ENCODE measurements at places on chromosomes 12 and 14.

- no peak overlapping the region for H3K27ac ChIP-seq
- H3K36me3 ChIP-seq = no peaks in the 10 kb centered on the region
- peaks cover 2% of the 10 kb centered on the region for H3K27me3 ChIP-seq
These were observed 200.3 kb downstream of the DPY19L2 start for GRCh38 chr12:63467951-63468350.

DNA sequence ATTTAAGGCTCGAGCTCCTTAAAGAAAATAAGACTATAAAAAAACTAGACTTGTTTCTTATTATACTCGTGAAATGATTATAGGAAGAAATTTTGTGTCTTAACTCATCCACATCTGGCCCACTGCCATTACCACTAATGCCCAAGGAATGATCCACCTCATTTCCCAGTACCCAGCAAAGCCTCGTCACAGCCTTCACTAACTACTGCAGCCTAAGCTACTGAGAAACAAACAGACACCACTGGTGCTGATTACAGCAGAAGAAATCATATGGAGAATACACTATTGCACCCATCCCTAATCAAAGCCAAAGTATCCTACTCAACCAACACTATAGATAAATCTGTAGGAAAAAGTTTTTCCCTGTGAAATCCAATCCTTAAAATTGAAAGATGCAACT, 205.3 kb upstream of the NAV3 start:
- DNase-seq = peak; percentile 6
- no peak overlapping the region for H3K4me3 ChIP-seq
- no peaks in the 10 kb centered on the region for H3K36me3 ChIP-seq
- H3K27me3 ChIP-seq = no peaks in the 10 kb centered on the region

- no peak overlapping the region for H3K27ac ChIP-seq
- no peaks in the 10 kb centered on the region for H3K36me3 ChIP-seq
- no peaks in the 10 kb centered on the region for H3K4me1 ChIP-seq
These were observed 44.6 kb downstream of the ERO1A start for GRCh38 chr14:52650774-52651173.

GRCh38 chr12:129211862-129212630, 358.8 kb downstream of the GLT1D1 start:
- H3K4me1 ChIP-seq = no peaks in the 10 kb centered on the region
- DNase-seq = peak; percentile 78
- no peak overlapping the region for H3K4me3 ChIP-seq
- H3K27me3 ChIP-seq = no peaks in the 10 kb centered on the region
- peak overlapping the region; percentile 94 for H3K27ac ChIP-seq

DNA sequence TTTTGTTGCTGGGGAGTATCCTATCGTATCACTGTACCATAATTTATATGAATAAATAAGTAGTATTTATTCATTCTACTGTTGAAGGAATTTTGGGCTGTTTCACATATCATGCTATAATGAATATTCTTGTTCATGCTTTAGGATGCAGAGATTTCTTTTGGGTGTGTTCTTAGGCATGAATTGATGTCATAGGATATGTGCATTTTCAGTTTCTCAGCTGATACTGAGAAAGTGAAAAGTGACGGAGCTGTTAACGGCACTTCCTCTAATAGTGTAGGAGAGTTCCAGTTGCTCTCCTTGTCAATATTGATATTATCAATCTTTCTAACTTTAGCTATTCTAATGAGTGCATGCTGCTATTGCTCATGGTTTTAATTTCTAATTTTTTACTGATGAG, 23.2 kb upstream of the SDR39U1 start:
- H3K4me1 ChIP-seq = no peaks in the 10 kb centered on the region
- H3K36me3 ChIP-seq = no peaks in the 10 kb centered on the region
- no peak overlapping the region for H3K27ac ChIP-seq
- no peaks in the 10 kb centered on the region for H3K27me3 ChIP-seq
- H3K4me3 ChIP-seq = no peak overlapping the region

- H3K4me1 ChIP-seq = peaks cover 18% of the 10 kb centered on the region
- H3K4me3 ChIP-seq = no peak overlapping the region
- no peaks in the 10 kb centered on the region for H3K36me3 ChIP-seq
- no peaks in the 10 kb centered on the region for H3K27me3 ChIP-seq
- peak overlapping the region; percentile 93 for H3K27ac ChIP-seq
- DNase-seq = peak; percentile 88
These were observed 1.1 kb upstream of the ARG2 start for GRCh38 chr14:67618617-67619063.

Measured in hepatocyte (in vitro differentiated cells).